Trophoblast cell (in vitro differentiated cells and primary cell): ENCODE measurements at places on chromosomes 4 and X.

GRCh38 chr4:44354172-44354571 is 94.4 kb downstream of the KCTD8 start:
- H3K4me3 ChIP-seq: no peak overlapping the region
- no peak overlapping the region for H3K27ac ChIP-seq
- no peaks in the 10 kb centered on the region for H3K27me3 ChIP-seq
- H3K4me1 ChIP-seq: no peaks in the 10 kb centered on the region

DNA sequence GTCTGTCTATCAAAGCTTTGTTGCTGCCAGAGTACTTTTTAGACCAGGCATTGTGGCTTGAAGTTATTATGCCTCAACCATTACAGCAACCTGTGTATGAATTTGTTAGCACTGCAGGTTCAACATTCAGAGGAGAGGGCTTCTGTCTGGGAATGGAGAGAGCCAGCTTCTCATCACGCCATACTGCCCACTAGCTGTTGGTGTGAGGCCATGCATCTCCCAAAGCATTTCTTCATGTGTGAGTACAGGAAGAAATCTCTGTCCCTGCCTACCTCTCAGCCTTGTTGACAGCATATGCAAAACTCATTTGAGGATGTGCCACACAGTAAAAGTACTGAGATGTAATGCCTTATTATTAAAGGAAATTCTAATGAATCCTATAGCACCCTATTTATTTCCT is 76.9 kb upstream of the PPARGC1A start:
- DNase-seq: no peak
- no peaks in the 10 kb centered on the region for H3K4me1 ChIP-seq
- no peak overlapping the region for H3K27ac ChIP-seq
- H3K4me3 ChIP-seq: no peak overlapping the region
- no peaks in the 10 kb centered on the region for H3K36me3 ChIP-seq
- no peaks in the 10 kb centered on the region for H3K27me3 ChIP-seq

GRCh38 chr4:151329217-151330007 is 4.0 kb upstream of the SH3D19 start:
- no peaks in the 10 kb centered on the region for H3K36me3 ChIP-seq
- H3K4me3 ChIP-seq: no peak overlapping the region
- H3K4me1 ChIP-seq: peaks cover 3% of the 10 kb centered on the region
- H3K27ac ChIP-seq: no peak overlapping the region

DNA sequence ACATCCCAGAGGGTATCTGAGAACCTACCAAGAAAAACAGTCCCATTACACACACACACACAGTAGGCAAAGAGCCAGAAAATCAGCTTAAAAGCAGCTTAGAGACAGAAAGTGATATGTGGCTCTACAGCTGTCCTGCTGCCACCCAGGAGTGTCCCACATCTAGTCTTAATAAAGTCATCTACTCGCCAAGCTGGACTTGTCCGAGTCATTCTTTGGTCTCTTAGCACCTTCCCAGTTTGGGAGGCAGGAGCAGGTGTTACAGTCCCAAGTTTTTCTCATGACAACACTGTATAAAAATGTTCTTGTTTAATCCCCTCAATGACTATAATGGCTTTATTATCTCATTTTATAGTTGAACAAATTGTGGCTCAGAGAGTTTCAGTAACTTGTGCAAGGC is 252.5 kb upstream of the CASK start:
- H3K36me3 ChIP-seq: no peaks in the 10 kb centered on the region
- H3K4me1 ChIP-seq: no peaks in the 10 kb centered on the region
- H3K27ac ChIP-seq: no peak overlapping the region
- H3K27me3 ChIP-seq: no peaks in the 10 kb centered on the region

DNA sequence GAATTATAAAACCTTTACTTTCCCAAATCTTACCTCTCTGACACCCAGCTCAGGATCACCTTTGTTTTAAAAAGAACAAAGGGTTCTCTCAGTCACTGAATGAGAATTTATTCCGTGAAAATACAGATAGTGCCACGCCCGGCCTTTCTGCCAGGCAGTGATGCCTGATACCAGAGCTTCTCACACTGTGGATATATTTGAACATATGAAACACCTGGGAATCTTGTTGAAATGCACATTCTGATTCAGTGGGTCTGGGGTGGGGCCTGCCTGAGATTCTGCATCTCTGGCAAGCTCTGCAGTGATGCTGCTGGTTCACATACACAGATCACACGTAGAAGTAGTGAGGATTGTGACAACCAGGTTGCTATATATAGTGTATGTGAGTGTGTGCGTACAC is 46.0 kb downstream of the ELOVL6 start:
- H3K4me1 ChIP-seq: peaks cover 2% of the 10 kb centered on the region
- no peak overlapping the region for H3K27ac ChIP-seq
- H3K4me3 ChIP-seq: no peak overlapping the region
- DNase-seq: no peak
- no peaks in the 10 kb centered on the region for H3K36me3 ChIP-seq
- H3K27me3 ChIP-seq: no peaks in the 10 kb centered on the region

GRCh38 chr4:74435296-74435695 is 9.6 kb upstream of the AREG start:
- no peak overlapping the region for H3K4me3 ChIP-seq
- no peak overlapping the region for H3K27ac ChIP-seq
- DNase-seq: no peak
- H3K27me3 ChIP-seq: no peaks in the 10 kb centered on the region

DNA sequence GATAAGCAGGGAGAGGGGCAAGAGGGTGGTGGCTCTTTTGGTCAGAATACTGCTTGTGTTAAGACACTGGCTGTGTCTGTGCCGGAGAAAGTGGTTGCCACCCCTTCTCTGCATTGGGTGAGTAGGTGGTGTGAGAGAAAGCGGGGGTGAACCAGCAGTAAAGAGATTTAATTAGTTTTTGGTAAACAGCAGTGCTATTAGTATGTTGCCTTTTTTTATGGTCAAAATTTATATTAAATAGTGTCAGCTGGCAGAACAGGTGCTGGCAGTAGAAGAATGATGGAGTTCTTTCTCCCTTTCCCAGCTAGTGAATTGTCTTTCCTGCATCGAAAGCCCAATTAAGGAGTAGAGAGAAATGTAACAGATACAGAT is 181.6 kb downstream of the LARP7 start:
- DNase-seq: no peak
- H3K27ac ChIP-seq: no peak overlapping the region
- no peaks in the 10 kb centered on the region for H3K36me3 ChIP-seq
- no peaks in the 10 kb centered on the region for H3K27me3 ChIP-seq

DNA sequence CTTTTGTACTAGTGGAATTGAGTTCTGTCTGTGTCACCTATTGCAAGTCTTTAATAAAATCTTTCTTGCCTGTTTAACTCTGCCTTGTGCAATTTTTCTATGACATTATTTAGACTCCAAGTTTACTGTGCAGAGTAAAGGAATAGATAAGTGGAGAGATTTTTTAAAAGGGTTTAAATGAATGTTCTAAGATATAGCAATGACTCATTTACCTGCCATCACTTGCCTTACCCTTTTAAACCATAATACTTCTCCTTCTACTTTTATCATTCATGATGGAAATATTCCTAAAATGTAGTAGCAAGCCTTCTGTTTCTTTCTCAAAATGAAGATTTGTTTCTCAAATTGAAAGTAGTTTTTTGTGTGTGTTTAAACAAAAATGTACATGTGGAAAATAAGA is 782.8 kb upstream of the MAGEB2 start:
- no peaks in the 10 kb centered on the region for H3K36me3 ChIP-seq
- H3K27ac ChIP-seq: no peak overlapping the region

GRCh38 chr4:163382178-163382869 is 38.6 kb downstream of the NPY5R start:
- H3K27me3 ChIP-seq: no peaks in the 10 kb centered on the region
- H3K4me3 ChIP-seq: no peak overlapping the region
- peak; percentile 17 for DNase-seq
- H3K4me1 ChIP-seq: no peaks in the 10 kb centered on the region
- no peak overlapping the region for H3K27ac ChIP-seq

DNA sequence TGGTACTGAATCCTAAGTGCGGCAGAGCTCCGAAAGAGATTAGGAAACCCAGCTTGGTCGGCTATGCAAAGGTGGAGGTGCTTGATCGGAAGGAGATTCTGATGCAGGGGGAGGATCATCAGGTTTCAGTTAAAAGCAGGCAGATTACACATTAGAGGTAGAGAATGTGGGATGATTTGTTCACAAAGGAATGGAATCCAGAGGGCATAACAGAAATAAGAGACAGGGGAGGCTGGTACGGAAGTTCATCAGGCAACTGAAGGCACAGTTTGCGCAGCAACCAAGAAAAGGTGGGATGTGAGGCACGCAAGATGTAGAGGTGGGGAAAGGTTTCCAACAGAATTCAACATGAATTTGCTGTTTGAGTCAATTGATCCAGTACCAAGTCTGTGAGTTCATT is 424 bp upstream of the ZNF330 start:
- H3K27ac ChIP-seq: no peak overlapping the region
- H3K4me3 ChIP-seq: no peak overlapping the region
- peak; percentile 7 for DNase-seq
- peaks cover 2% of the 10 kb centered on the region for H3K36me3 ChIP-seq

GRCh38 chr4:175176710-175177109 is 258.6 kb downstream of the ADAM29 start:
- H3K27me3 ChIP-seq: no peaks in the 10 kb centered on the region
- H3K4me1 ChIP-seq: no peaks in the 10 kb centered on the region
- no peaks in the 10 kb centered on the region for H3K36me3 ChIP-seq
- no peak overlapping the region for H3K4me3 ChIP-seq
- DNase-seq: no peak
- H3K27ac ChIP-seq: no peak overlapping the region

DNA sequence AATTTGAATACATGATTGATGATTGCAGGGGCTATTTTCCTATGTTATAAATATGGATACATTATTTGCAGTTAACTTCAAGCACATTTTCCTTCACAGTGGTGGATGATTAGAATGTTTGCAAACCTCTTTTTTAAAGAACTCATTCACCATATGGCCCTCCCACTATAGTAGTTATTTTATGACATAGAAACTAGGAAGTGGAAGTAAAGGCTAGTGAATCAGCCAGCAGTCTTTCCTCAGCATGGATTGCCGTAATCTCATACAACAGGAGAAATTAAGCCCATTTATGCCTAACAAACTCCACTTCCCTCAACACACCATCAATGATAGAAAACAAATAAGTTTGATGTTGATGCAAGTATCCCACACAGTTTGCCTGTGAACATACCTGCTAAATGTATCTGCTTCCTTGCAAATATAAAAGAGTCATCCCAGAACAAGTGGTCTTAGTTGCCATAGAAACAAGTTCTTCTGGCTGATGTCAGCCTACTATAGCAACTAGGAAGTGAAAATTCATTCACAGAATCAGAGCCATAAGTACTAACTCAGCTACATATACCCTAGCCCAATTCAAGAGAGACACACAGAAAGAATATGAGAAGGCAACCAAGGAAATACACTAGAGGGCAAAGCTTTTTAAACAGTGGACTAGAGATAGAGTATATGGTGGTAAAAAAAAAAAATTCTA is 100.9 kb upstream of the RADX start:
- no peak overlapping the region for H3K27ac ChIP-seq
- H3K27me3 ChIP-seq: no peaks in the 10 kb centered on the region
- no peaks in the 10 kb centered on the region for H3K4me1 ChIP-seq
- no peak for DNase-seq

GRCh38 chr4:74840936-74841509 is 46.7 kb upstream of the BTC start:
- H3K27me3 ChIP-seq: no peaks in the 10 kb centered on the region
- DNase-seq: no peak
- no peaks in the 10 kb centered on the region for H3K36me3 ChIP-seq
- no peak overlapping the region for H3K4me3 ChIP-seq
- H3K4me1 ChIP-seq: no peaks in the 10 kb centered on the region
- no peak overlapping the region for H3K27ac ChIP-seq

GRCh38 chr4:2865196-2865780 is 21.6 kb downstream of the ADD1 start:
- H3K27me3 ChIP-seq: no peaks in the 10 kb centered on the region
- H3K36me3 ChIP-seq: no peaks in the 10 kb centered on the region
- DNase-seq: no peak
- no peak overlapping the region for H3K4me3 ChIP-seq
- H3K27ac ChIP-seq: no peak overlapping the region

- no peak overlapping the region for H3K4me3 ChIP-seq
- no peak for DNase-seq
- no peak overlapping the region for H3K27ac ChIP-seq
Observed at GRCh38 chrX:39910651-39911050, 187.1 kb downstream of the BCOR start.

GRCh38 chrX:4935846-4936245 is 1222.4 kb upstream of the PRKX start:
- DNase-seq: peak; percentile 45
- no peak overlapping the region for H3K27ac ChIP-seq
- H3K4me1 ChIP-seq: no peaks in the 10 kb centered on the region

DNA sequence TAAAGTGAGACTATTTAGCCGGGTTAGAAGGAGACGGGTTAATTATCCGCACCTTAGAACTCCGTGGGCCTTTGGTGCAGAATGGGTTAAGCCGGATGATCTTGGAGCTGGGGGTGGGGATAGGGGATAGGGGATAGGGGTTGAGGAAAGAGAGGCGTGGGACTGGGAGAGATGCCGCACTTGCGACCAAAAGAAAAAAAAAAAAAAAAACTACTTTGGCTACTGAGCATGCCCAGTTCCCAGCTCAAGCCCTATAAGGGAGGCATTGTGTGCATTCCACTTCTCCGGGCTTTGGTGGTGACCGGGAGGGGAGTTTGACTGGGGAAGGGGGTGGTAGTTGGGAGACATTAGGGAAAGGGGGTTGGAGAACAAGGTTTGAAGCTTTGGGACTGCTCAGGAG is at the start of gene SLITRK4:
SLITRK4 (minus strand) TSS at position 187 of the 400 bp plus-strand sequence. CDS start 4,993 bp downstream, outside the sequence.
- peak within 1 kb of the TSS; percentile 66 for H3K4me3 ChIP-seq
- no peaks in the 10 kb centered on the region for H3K4me1 ChIP-seq
- H3K36me3 ChIP-seq: no peaks in the 10 kb centered on the region
- no peak within 1 kb of the TSS for H3K27ac ChIP-seq
- H3K27me3 ChIP-seq: peaks cover 7% of the 10 kb centered on the region
- no peak for DNase-seq

DNA sequence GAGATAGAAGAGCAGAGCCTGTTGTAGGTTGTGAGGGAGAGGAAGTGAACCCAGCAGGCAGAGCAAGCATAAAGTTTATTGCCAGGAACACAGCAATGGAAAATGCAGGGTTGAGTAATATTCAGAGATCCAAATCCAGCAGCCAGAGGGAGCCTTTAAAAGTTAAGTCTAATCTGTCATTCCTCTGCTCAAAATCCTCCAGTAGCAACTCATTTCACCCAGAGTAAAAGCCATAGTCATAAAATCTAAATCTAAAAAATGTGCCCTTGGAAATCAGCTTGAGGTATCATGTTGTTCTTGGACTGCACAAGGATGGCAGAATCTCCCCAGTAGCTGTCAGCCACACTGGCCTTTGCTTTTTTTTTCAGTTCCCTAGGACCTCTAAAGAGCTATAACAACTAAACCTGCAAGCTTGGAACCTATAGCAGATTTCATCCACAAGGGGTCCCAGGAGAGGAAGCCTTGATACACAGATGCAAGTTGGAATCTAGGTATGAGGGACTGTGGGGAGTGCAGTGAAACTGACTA is 62.9 kb upstream of the FRAS1 start:
- no peak overlapping the region for H3K27ac ChIP-seq
- no peaks in the 10 kb centered on the region for H3K27me3 ChIP-seq
- DNase-seq: peak; percentile 72

- no peak overlapping the region for H3K27ac ChIP-seq
- no peak overlapping the region for H3K4me3 ChIP-seq
- no peaks in the 10 kb centered on the region for H3K27me3 ChIP-seq
- H3K4me1 ChIP-seq: no peaks in the 10 kb centered on the region
- no peak for DNase-seq
- H3K36me3 ChIP-seq: no peaks in the 10 kb centered on the region
Observed at GRCh38 chr4:164802301-164802901, 48.5 kb downstream of the SMIM31 start.

- H3K27me3 ChIP-seq: no peaks in the 10 kb centered on the region
- no peaks in the 10 kb centered on the region for H3K36me3 ChIP-seq
- H3K4me1 ChIP-seq: no peaks in the 10 kb centered on the region
- DNase-seq: no peak
Observed at GRCh38 chr4:80393970-80394250, 58.4 kb downstream of the CFAP299 start.
